Panc1 (cell line): ENCODE measurements at places on chromosomes 16 and 17. TPM values are rescaled to one million over a fixed set of nuclear protein-coding genes. Genes with fewer than 3 reads are reported as not detected.

DNA sequence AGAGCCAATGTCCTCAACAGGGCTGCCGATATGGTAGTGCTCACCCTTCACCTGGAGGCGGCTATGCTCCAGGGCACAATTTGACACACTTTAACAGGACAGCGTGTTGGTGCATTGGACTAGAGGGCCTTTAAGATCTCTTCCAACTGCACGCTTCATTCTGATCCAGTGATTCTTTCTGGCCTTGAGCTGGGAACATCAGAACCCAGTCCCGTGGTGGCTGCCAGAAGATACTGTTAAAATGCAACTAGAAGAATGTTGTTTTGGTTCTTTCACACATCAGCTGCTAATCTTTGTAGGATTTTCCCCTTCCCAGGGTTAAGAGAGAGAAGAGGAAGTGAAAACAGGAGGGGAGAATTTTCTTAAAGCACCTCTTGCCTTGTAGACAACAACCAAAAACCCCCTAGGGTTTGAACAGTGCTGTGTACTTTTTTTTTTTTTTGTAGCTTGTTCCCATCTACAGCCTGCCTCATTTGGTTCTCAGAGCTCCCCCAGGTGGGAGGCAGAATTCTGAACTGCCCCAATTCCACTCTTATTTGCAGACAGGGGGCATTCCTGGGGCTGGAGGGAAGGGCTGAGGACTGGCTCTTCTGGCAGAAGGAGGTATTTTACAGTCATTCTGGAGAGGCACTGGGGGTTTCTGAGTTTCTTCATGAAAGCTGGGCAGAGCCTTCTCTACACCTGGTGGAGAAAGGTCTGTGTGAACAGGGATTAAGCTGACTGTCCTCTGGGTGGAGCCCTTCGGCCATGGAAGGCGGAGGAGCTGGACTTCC, 32.4 kb downstream of the SMARCE1 start:
- H3K27ac ChIP-seq = no peak overlapping the region
- no peaks in the 10 kb centered on the region for H3K4me1 ChIP-seq
- peak; percentile 20 for DNase-seq
- peaks cover 15% of the 10 kb centered on the region for H3K27me3 ChIP-seq
- no peaks in the 10 kb centered on the region for H3K36me3 ChIP-seq
- no peak overlapping the region for H3K4me3 ChIP-seq

- DNase-seq = peak; percentile 56
- no peak overlapping the region for H3K27ac ChIP-seq
- no peaks in the 10 kb centered on the region for H3K36me3 ChIP-seq
- no peaks in the 10 kb centered on the region for H3K4me1 ChIP-seq
- H3K27me3 ChIP-seq = no peaks in the 10 kb centered on the region
Measured at GRCh38 chr16:71499775-71500364, 10.7 kb upstream of the ZNF19 start.

Gene TAC4
- not detected for total RNA-seq

GRCh38 chr16:86044241-86044671, 145.3 kb downstream of the IRF8 start:
- H3K27ac ChIP-seq = no peak overlapping the region
- H3K4me1 ChIP-seq = no peaks in the 10 kb centered on the region
- H3K36me3 ChIP-seq = no peaks in the 10 kb centered on the region
- peak; percentile 8 for DNase-seq

DNA sequence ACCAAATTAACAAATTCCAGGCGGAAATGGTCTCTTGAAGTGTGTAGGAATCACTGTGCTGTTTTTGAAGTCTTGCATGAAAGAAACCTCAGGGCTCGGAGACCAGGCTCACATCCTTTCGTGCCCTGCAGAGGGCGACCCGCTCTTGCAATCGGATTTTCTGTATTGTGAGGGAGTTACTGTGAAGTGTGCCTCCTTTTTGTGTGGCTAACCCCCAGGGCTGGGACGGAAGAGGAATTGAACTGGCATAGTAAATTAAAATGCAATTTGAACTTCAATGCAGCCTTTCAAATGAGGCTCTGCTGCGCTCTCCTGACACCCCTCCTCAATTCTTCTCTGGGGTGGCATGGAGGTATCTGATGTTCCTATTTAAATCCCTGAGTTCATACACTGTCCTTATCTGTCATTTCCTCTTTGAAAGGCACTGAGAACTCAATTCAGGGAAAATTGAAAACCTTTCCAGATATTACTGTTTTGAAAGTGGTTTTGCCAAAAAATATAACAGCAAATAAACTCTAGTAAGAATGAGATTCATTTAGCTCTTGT, 51.5 kb upstream of the MGAT5B start:
- DNase-seq = peak; percentile 24
- no peak overlapping the region for H3K4me3 ChIP-seq
- H3K36me3 ChIP-seq = no peaks in the 10 kb centered on the region
- no peaks in the 10 kb centered on the region for H3K4me1 ChIP-seq
- no peaks in the 10 kb centered on the region for H3K27me3 ChIP-seq

Gene EMC8
- 39.1 TPM for total RNA-seq

DNA sequence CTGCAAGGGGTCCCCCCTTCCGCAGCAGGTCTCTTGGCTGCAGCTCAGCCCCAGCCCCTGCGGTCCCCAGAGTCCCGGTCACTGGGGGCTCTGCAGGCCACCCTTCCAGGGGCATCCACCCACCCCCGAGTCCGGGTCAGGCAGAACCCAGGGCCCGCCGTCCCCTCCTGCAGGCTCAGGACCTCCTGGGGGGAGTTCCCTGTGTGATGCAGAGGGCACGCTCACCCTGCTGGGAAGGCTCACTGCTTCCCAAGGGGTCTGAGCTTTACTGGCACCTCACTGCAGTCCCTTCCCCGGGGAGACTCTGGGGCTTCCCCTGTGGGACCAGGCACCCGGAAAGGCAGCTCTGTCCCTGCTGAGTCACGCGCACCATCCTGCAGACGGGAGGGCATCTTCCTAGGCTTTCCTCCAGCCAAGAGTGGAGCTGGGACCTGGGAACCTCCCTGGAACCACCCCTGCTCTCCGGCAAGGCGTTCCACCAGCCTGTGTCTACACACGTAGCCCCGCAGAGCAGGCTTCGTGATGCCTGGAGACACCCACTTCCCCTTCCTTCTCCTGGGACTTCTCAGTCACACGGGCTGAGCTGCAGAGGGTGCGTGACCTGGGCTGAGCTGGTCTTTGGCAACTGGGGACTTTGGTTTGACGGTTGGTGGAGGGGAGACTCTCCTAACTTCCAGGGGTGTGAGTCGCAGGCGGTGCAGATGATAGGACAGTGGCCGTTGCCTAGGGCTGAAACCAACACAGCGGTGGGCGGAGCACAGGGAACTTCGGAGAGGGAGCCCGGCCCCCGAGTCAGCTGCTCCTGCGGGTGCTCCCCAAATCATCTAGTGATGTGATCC, 23.4 kb downstream of the SLC25A10 start:
- H3K4me1 ChIP-seq = peaks cover 11% of the 10 kb centered on the region; the same call in 1 of the 2 replicates
- H3K36me3 ChIP-seq = no peaks in the 10 kb centered on the region
- H3K27me3 ChIP-seq = no peaks in the 10 kb centered on the region
- DNase-seq = no peak
- no peak overlapping the region for H3K27ac ChIP-seq

GRCh38 chr17:74337834-74338500, 11.9 kb downstream of the KIF19 start:
- no peaks in the 10 kb centered on the region for H3K4me1 ChIP-seq
- no peak for DNase-seq
- no peaks in the 10 kb centered on the region for H3K36me3 ChIP-seq
- no peak overlapping the region for H3K4me3 ChIP-seq
- H3K27me3 ChIP-seq = no peaks in the 10 kb centered on the region; the same call in 1 of the 2 replicates
